ENCODE measurements at places on chromosomes 2 and 18. TPM values are rescaled to one million over a fixed set of nuclear protein-coding genes. Genes with fewer than 3 reads are reported as not detected.
A peak's percentile ranks its signal among the peaks of the same experiment; 100 is the strongest.

OBSL1 gene
- 82.7 TPM for total RNA-seq

DNA sequence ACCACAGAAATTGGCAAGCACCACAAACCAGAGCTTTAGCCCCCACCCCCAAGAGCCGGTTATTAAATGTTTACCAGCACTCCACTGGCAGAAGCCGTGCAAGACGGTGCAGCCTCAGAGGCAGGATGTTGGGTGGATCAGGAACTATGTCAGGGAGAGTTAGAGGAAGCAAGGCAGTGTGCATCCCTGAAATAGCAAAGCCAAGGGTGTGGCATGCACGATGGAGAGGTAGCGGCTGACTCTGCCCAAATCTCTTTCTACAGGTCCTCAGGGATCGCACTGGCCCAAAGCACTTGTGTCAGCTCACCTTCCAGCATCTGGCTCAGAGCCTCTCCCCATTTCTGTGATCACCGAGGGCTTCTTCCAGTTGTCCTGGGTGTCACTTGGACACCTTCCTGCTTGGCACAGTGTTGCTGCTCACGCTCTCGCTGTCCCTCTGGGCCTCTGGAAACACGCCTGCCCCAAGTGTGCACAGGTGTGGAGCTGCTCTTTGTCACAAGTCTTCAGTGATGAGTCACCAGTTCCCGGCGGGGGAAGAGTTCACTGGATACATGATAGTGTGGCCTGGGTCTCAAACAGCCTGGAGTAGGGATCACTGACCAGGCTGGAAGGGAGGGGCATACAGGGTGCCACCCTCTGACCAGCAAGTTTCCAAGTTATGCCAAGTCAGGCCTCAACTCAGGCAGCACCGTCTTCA, 17.3 kb upstream of the B3GNT7 start:
- DNase-seq: peak; percentile 44

FOXI3 gene
- total RNA-seq: not detected

DNA sequence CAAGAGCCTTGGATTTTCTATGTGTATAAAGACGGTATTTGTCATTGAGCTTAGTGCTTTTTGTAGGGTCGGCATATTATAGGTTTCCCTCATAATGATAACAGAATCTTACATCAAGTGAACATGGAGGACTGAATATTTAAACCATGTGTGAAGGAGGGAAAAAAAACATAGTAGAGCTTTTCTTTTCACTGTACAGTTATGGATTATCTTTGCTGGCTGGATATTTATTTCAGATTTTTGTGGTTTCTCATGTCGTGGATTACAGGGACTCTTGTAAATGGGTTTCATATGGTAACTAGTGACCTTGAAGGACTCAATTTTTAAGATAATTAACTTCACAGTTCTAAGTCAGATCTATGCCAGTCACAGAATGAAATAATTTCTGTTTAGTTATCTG, 330.2 kb upstream of the NRP2 start:
- no peak for DNase-seq

DNA sequence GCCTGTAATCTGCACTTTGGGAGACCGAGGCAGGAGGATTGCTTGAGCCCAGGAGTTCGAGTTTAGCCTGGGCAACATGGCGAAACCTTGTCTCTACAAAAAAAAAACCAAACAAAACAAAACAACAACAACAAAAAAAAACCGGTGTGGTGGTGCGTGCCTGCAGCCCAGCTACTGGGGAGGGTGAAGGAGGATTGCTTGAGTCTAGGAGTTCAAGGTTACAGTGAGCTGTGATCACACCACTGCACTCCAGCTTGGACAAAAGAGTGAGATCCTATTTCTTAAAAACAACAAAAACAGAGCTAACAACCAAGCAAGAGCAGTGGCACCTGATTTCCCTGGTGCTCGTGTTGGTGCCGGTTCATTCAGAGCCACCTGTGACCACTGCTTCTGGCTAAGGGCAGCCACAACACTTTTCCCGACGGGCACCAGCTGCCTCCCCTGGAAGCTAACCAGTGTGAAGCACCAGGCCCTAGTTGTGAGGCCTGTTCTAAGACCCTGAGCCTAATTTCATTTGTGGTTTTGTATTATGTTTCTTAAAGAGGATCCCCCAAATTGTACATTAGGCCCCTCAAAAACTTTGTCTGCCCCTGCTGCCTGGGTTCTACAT, 1.3 kb downstream of the AOX1 start:
- no peak for DNase-seq

- peak; percentile 60 for DNase-seq
Measured at GRCh38 chr2:216636551-216637450, 3.6 kb downstream of the IGFBP2 start.

CPS1 gene
- total RNA-seq: 0.95 TPM

AFF3 gene
- 1.6 TPM for total RNA-seq

HAAO gene
- not detected for total RNA-seq

CETN1 gene
- total RNA-seq: not detected

POTEE gene
- 0.67 TPM for total RNA-seq

DNA sequence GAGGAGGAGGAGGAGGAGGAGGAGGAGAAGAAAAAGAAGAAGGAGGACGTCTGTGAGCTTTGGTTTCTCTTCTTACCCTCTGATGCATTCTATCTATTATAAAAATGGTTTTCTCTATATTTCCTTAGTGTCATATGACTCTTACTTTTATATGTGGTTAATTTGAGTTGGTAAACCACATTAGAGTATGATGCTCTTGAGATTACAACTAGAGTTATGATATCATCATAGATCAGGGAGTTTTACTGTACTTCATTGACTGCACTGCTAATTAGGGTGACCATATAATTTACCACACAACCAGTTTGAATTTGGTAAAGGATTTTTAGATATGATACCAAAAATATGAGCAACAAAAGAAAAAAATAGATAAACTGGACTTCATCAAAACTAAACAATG, 166.4 kb downstream of the ZNF385B start:
- DNase-seq: no peak

- DNase-seq: no peak
Measured at GRCh38 chr2:54482715-54483114, 26.6 kb downstream of the SPTBN1 start.

DNA sequence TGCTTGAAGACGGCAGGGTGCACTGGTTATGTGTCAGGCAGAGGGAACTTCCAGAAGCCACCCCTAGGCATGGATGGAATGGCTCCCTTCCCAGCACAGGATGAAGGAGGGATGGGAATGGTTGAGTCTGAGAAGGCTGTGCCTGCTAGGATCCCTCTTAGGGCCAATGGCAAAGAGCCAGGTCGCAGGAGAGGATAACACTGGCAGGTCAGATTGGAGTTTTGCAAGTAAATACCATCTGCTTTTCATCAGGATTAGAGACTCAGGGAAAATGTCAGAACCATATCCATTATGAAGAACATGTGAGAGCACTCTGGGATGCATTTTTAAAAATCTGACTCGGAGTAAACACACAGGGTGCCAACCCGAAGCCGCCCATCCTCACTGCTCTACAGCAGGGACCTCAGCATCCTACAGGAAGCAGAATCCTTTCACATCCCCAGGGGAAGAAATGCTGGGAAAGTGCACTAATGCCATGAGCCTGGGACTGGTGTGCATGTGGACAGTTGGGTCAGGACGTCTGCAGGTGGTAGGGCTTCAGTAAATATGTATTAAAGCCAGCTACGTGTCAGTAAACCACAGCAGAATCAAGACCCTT, 139.9 kb downstream of the MYT1L start:
- DNase-seq: no peak

GRCh38 chr2:26011990-26012856, 21.7 kb upstream of the RAB10 start:
- DNase-seq: peak; percentile 96

GRCh38 chr2:45244928-45245327, 235.7 kb upstream of the SIX2 start:
- DNase-seq: no peak

GRCh38 chr18:68448736-68449135, 266.2 kb downstream of the TMX3 start:
- no peak for DNase-seq

GRCh38 chr18:48805826-48806535, 144.8 kb downstream of the SMAD7 start:
- no peak for DNase-seq

DNA sequence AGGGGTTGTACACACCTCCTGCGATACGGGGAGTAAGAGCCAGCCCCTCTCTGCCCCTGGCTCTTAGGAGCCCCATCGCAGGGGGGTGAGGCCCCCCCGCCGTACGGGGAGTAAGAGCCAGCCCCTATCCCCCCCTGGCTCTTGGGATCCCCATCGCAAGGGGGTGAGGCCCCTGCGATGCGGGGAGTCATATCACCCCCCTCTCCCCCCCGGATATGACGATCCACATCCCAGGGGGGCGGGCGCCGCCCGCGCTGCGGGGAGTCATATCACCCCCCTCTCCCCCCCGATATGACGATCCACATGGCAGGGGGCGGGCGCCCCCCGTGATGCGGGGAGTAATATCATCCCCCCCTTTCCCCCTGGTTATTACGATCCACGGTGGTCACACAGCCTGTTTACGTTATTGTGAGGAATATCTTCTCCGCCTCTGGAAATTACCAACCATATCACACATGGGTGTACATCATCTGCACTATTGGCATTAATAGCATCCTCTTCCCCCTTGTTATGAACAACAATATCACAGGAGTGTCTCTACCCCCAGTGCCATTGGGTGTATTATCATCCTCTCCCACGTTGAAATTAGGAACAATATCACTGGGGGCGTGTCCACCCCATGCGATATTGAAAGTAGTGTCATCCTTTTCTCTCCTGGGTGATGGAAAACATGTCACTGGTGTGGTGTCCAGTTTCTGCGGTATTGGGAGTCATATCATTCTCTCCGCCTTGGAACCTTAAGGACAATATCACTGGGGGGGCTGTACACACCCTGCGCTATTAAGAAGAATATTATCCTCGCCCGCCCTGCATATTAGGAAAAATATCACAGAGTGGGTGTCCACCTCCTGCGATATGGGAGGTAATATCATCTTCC, 24.7 kb upstream of the NAGK start:
- DNase-seq: no peak

TMEM182 gene
- total RNA-seq: 5.2 TPM

UGT1A9 gene
- 127 TPM for total RNA-seq

DNA sequence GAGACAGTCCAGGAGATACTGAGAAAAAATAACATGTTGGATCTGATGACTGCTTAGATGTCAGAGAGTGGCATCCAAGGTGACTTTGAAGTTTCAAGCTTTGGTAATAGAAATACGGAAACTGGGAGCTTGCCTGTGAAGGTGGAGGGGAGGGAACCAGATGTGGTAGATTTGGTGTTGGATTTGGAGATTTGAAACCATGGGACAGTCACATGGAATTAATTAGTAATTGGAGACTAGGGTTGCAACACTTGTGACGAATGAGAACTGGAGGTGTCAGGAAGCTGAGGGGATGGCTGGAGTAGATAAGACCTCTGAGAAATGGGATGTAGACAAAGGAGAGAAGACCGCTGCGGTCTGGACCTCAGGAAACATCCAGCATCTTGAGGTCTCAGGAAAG, 46.7 kb downstream of the RPL37A start:
- no peak for DNase-seq

DNA sequence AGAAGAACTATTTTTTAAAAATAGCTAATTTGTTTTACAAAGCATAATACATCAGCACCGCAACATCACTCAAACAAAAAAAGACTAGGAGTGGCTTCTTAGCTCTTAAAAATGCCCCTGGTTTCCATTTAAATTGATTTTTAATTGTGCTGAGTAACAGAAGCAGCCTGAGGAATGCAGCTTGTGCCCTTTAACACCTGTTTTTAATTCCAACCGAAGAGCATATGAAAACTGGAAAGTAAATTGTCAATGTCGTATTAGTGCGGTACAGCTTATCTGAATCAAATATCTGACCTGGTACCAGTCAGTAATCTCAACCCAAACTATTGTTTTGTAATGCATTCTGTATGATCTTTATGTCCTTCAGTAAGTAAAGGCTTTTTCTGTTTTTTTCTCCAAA, 13.2 kb upstream of the CD302 start:
- no peak for DNase-seq

Data from Caki2 (cell line).